OCI-LY7 (cell line): ENCODE measurements at places on chromosomes 5 and 9.

- no peak for DNase-seq
These were observed 297.9 kb upstream of the PTGER4 start for GRCh38 chr5:40381676-40382363.

DNA sequence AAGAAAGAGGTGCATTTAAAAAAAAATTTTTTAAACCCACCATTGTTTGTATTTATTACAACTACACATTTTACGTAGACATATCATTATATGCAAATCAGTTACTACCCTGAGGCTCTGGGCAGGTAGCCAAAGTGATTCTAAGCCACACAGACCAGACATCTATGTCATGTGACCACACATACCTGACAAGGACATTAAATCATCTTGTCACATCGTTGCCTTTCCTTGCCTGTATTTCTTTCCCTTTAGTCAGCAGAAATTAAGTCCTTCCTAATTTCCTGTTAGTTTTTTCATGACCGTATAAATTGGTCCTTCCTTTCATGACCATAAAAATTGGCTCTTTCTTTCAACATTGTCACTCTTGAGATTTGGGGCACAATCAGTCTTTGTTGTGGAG lies 134.2 kb upstream of the MARCHF11 start:
- DNase-seq: no peak

DNA sequence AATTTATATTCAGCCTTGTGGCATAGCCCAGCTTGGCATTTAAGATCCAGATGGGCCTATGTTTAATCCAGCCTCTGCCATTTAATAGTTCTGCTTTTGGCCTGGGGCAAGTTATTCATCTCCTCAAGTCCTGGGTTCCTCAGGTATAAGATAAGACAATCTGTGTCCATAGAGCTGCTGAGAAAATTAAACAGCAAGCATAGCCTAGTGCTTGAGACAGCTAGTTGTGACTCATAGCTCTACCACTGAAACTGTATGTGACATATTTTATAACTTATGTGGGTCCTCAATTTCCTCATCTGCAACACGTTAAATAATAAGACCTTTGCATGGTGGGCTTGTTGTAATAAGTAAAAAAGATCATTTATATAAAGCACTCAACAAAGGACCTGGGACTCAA lies 53.3 kb upstream of the ATP10B start:
- DNase-seq: no peak

DNA sequence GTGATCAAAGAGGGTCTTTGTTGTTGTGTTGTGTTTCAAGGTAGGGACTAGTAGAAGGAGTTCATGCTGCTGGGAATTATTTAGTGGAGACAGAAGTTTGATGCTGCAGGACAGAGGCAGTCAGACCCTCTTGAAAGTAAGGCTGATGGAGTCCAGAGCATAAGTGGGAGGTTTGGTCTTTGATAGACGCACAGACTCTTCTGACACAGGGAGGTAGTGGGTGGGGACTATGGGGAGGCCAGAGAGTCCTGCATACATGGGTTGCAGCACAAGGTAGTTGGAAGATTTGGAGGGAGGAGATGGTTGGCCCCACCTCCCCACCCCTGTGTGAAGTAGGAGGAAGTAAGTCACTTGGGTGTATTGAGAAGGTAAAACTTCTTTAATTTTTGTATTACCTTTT lies 2.4 kb upstream of the CCDC112 start:
- DNase-seq: no peak

DNA sequence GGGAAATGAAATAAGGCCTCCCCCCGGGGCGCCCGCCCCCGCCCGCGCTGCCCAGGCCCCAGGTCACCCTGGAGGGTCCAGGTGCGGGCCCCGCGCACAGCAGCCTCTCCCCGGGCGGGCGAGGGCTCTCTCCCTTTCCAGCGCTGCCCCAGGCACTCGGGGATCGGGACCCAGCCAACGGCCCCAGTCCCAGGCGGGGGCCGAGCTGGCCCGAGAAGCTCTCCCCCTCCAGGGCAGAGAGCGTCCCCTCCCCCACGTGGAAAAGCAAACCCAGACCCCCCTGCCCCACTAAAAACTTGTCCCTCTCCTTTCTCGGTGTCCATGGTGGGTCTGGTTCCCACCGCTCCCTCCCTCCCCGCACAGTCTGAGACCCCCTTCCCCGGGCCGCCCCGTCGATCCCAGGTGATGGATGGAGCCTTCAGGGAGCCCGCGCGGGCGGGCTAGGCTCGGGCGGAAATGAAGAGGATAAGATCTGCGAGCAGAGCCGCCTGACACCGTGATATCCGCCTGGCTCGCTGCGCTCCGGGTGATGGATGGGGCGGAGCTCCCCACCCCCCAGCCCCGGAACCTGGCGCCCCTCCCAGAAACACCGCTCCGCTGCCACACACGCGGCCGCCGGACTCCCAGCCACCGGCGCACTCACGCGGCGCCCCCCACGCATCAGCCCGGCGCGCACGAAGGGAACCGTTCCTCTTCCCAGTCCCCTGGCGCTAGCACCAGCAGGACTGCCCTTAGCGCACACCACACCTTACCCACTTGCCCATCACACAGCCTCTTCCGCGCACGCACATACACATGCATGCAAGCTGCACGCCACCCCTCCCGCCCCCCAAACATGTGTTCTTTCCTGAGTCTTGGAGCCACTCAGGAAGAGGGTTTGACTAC lies 81.7 kb upstream of the ZBTB43 start:
- DNase-seq: peak; percentile 78
